ENCODE measurements at places on chromosomes 16 and 17.

DNA sequence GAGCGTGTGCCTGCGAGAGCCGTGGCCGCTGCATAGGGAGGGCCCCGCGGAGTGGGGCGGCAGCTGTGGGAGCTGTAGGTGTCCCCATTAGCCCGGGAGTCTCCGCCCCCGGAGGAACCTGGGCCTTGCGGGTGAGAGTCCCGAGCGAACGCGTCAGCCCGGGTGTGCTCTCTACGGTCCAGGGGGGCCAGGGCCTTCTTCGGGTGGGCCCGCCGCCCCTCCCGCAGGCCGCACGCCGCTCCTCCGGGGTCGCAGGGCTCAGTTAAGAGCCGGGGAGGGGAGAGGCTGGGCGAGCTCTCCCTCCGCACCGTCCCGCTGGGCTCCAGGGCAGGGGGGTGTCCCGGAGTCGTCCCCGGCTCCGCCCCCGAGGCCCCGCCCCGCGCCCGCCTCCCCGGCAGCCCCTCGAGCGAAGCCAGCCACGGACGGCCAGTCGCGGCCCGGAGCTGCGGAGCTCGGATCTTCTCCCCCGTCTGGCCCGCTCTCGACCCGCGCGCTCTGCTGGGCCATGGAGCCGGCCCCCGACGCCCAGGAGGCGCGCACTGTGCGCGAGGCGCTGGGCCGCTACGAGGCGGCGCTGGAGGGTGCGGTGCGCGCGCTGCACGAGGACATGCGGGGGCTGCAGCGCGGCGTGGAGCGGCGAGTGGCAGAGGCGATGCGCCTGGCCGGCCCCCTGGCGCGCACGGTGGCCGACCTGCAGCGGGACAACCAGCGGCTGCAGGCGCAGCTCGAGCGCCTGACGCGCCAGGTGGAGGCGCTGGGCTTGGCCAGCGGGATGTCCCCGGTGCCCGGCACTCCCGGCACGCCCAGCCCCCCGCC lies at the start of gene SMTNL2:
Gene SMTNL2 (plus strand): TSS at position 429 of the 816 bp plus-strand sequence. CDS start 77 bp downstream, at position 506.
- DNase-seq, result no peak

DNA sequence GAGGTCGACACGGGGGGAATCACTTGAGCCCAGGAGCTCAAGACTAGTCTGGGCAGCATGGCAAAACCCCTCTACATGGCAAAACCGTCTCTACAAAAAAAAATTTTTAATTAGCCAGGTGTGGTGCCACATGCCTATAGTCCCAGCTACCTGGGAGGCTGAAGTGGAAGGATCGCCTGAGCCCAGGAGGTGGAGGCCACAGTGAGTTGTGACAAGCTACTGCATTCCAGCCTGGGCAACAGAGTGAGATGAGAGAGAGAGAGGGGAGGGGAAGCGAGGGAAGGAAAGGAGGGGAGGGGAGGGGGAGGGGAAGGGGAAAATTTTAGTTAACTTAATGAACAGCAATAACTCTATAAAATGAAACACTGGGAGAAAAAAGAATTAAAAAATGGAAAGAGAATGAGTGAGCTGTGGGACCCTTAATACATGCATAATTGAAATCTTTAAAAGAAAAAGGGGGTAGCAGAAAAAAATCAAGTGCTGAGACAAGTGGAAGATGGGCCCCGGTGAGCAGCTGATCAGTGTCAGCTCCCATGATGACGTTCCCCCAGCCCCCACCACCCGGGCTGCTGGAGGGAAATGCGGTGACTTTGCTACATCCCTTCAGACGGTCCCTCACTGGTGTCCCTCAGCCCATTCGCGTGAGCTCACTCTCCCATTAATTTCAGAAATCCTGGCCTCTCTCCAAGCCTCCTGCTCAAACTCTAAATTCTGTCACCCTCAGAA lies 2.7 kb downstream of the ASGR2 start:
- no peak for DNase-seq

DNA sequence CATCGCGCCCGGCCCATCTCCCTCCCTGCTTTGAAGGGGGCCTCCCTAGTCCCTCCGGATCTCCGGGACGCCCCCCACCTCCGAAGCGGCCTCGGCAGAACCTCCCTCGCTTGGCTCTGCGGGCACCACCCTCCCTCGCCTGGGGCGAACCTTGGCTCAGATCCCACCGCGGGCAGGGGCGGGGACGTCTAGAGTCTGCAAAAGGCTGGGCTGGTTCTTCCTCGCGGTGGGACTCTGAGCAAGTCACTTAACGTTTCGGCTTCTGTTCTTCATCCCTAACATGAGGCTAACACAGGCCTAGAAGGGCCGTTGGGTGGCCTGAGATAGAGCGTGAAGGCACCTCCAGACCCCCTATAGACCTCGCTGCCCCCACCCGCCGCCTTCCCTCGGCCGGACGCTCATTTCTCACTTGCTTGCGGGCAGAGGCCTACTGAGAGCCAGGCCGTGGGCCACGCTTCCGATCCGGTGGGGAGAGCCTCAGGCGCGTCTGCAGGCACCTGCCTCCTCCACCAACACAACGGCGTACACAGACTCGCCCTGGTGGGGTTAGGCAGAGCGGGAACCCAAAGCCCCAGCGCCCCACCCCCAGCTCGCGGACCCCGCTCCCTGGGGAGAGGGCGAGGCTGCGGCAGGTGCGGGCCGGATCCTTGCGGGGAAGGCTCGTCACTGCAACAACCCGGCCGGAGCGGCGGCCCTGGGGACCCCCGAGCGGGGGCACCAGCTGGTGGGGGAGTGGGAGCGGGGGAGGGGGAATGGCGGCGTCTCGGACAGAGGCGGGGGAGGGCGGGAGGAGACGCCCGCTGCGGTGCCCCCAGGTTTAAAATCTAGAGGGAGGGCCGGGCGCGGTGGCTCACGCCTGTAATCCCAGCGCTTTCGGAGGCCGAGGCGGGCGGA lies 5.4 kb downstream of the MYO1C start:
- DNase-seq, result no peak

- no peak for DNase-seq
Measured at GRCh38 chr16:85369741-85370528, 243.2 kb upstream of the GSE1 start.

- DNase-seq, result no peak
Measured at GRCh38 chr17:43010667-43011308, 4.2 kb downstream of the IFI35 start.

- DNase-seq, result no peak
Measured at GRCh38 chr16:401468-402348, at the start of gene DECR2. Gene DECR2, plus strand, starts transcription at chr16:401885. Its CDS starts 79 bp downstream, at chr16:401964.

GRCh38 chr17:8859027-8859803 lies 8.3 kb downstream of the PIK3R6 start:
- peak; percentile 51 for DNase-seq

DNA sequence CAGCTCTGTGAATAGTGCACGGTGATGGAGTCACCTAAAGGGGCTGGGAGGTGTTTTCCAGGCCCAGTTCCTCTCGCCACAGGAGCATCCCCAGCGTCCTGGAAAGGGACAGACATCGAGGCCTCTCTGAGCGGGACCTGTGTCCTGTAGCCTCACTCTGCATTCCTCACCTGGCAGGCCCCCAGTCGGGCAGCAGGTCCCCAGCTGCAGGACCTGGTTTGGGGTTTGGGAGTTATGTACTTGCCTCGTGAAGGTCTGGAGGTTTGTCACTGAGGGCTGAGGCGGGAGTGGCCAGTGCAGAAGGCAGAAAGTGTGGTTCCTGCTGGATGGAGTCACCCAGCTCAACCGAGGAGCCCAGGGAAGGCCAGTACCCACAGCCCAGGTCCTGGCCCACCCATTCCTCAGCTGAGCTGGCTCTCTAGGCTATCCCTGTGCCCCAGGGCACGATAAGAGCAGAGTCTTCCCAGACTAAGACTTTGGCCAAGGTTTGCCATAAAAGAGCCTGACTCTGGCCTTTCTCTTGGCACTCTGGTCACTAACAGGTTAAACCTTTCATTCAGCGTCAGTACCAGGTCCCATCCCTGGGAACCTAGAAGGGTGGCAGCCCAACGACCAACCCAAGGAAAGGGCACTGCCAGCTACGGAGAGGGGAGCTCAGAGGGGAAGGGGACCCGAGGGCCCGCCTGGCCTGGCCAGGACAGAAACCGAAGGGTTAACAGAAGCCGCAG lies 24.4 kb downstream of the TBX4 start:
- DNase-seq, result no peak

GRCh38 chr17:3543453-3543852 lies 14.2 kb downstream of the TRPV3 start:
- no peak for DNase-seq

- DNase-seq, result no peak
Measured at GRCh38 chr16:88056212-88056611, 105.0 kb downstream of the BANP start.

DNA sequence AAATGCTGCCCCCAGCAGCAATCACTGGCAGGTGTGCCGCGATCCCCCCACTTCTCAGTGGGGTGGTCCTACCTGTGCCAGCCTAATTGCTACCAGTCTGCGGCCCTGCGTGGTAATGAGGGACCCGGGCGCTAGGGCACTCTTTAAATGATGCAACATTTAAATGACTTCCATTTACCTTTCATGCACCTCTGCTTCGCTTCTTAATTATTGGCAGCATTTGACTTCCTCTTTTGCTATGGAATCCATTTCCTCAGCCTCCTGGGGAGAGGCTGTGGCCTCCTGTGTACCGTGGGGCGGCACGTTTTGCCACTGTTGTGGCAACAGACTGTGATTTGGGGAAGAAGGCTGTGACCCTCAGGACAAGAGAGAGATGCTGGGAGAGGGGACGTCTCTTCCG lies 86.1 kb downstream of the RPA1 start:
- no peak for DNase-seq

GRCh38 chr17:45222289-45222995 lies 757 bp downstream of the FMNL1 start:
- no peak for DNase-seq

DNA sequence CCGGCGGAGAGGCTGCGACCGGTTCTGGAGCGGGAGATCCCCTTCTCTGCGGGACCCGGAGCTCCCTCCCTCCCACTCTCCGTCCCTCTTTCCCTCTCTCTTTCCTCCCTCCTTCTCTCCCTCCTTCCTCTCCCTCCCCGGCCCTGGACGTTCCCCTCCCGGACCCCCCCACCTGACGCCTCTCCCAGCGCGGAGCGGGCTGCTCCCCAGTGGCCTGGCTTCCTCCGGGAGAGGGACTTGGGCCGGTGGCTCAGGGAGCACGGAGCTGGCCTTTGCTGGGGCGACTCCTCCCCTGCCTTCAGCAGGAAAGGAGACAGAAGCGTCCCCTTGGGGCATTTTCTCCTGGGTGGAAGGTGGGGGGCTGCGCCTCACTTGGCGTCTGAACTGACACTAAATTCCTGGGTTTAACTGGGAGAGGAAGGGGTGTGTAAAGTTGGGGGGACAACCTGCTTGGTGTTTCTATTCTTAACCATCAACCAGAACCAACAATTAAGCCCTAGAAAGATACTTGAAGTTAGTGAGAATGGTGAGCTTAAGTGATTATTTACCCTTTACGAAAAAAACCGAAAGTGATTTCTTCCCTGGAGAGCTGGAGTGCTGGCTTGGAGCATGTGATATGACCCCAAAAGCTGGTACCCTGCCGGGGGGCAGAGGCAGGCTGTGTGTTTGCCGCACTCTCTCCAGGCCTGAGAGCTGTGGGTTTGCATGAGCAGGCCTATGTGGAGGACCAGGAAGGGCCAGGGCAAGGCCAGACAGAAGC lies 775 bp downstream of the SPIRE2 start:
- no peak for DNase-seq

GRCh38 chr16:50634947-50635346 lies 46.2 kb downstream of the SNX20 start:
- no peak for DNase-seq

DNA sequence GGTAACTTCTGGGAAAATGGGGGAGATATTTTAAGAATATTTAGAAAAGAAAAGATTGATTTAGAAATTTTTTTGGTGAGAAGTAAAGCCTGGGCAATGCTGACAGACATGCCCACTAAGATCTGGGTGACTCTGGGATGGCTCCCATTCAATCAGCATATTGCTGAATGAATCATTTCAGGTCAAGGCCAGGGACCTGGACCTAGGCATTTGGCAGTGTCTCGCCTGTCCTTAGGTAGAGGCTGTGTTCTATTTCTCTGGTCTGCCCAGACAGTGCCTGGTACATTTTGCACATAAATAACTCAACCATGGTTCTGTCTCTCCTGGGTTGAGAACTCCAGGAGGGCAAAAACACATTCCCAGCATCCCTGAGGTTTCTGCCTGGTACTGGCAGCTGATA lies 39.9 kb downstream of the SMPD3 start:
- no peak for DNase-seq

- DNase-seq, result no peak
Measured at GRCh38 chr17:29303386-29303785, 9.4 kb upstream of the NUFIP2 start.

DNA sequence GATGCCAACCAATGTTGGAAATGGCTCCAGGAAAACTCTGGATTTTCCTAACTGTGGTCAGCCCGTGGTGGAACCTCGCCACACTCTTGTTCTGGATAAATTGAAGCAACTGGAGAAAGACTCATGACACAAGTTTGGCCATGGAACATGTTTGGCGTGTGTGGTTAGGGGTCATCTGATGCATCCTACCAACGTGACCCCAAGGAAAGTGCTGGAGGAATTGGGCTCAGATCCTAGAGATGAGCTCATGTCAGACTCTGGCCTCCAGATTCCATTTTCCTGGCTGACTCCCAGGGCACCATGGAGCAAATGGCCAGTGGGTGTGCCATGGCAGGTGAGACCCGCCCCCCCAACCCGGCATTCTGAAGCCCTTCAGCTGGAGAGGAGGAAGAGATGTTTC lies 58.5 kb downstream of the CACNG5 start:
- no peak for DNase-seq

- DNase-seq, result peak; percentile 82
Measured at GRCh38 chr17:19958023-19958422, 19.6 kb downstream of the AKAP10 start.

GRCh38 chr16:81376880-81377279 lies 62.1 kb downstream of the GAN start:
- no peak for DNase-seq

GRCh38 chr16:58085584-58086251 lies 43.5 kb downstream of the CFAP20 start:
- no peak for DNase-seq

DNA sequence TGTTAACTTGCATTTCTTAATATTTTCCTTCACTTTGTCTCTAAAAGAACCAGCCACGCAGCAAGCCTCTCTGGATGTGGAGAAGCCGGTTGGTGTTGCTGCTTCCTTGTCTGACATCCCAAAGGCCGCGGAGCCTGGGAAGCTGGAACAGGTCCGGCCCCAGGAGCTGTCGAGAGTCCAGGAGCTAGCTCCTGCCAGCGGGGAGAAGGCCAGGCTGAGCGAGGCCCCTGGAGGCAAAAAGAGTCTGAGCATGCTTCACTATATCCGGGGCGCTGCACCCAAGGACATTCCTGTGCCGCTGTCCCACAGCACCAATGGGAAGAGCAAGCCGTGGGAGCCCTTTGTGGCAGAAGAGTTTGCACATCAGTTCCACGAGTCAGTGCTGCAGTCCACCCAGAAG lies 22.8 kb downstream of the GINS2 start:
- DNase-seq, result no peak

- DNase-seq, result no peak
Measured at GRCh38 chr16:49712106-49712505, 143.8 kb downstream of the ZNF423 start.

Measured in AG09309 (cell line).